NCI-H524 (cell line): ENCODE measurements at places on chromosomes 3 and 15.

DNA sequence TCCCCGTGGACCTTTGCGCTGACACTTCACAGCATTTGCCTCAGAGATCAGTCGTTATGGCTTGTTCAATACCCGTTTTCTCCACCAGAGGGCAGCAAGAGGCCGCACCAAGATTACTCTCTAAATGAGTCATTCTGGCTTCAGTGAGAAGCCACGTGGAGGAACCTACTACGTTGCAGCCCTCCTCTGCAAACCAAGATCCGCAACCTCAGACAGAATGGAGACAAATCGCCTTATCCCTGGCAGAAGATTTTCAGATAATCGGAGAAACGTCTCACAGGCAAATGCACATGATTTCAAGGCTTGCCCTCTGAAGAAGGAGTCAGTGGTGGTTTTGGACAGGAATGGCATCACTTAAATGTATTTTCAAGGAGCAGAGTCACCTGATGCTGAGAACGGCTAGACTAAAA lies 60.5 kb downstream of the GTPBP8 start:
- DNase-seq: peak; percentile 76

DNA sequence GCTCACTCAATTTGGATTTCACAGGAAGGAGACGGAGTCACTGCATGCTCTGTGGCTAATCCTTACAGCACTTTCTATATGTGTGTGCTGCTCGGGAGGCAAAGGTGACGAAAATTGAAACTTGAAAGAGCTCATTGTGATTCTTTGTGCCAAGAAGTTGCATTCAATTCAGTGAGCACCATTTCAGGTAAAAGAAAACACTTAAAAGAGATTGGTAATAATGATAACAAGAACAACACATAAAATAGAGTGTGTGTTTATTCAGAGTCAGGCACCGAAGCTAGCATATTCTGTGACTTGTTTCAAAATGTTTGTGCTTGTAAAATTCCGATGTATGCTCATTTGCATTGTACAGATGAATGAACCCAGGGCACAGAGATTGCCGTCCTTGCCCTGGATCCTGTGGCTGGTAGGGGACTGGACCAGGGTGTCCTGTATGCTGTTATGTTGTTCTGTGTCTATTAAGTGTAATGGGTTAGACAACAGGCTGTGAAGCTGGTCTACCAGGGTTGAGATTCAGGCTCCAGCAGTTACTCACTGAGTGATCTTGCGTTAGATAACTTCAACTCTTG lies 193.3 kb upstream of the PROK2 start:
- no peak for DNase-seq

GRCh38 chr3:131669600-131669999 lies 166.8 kb upstream of the MRPL3 start:
- DNase-seq: no peak

GRCh38 chr3:146640955-146641867 lies 36.1 kb upstream of the PLSCR5 start:
- DNase-seq: peak; percentile 75

DNA sequence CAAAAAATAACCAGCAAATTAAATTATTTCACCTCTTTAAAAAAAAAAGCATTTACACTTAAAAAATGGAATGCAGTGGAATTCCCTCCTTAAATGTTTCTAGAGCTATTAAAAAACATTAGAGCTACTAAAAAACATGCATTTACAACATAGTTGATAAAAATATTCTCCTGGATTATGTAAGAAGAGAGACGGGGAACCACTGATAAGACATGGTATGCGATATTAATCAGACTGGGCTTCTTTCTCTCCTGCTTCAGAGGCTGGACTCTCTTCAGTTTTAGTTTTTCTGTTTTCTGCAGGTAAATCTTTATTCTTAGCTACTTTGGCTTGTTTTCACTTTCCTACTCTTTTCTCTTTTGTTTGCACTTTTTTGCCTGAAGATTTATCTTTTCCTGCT lies 40.4 kb upstream of the WDR49 start:
- DNase-seq: no peak

- DNase-seq: no peak
Observed at GRCh38 chr3:195746751-195747150, 26.0 kb downstream of the MUC20 start.

GRCh38 chr3:17798000-17798399 lies 55.6 kb upstream of the TBC1D5 start:
- no peak for DNase-seq

GRCh38 chr3:197522183-197522715 lies 33.5 kb downstream of the BDH1 start:
- DNase-seq: no peak

GRCh38 chr3:84601303-84601702 lies 357.5 kb upstream of the CADM2 start:
- peak; percentile 76 for DNase-seq

GRCh38 chr3:69320871-69321271 lies 65.0 kb downstream of the FRMD4B start:
- DNase-seq: peak; percentile 19

GRCh38 chr3:23172059-23172458 lies 31.1 kb upstream of the UBE2E2 start:
- no peak for DNase-seq

DNA sequence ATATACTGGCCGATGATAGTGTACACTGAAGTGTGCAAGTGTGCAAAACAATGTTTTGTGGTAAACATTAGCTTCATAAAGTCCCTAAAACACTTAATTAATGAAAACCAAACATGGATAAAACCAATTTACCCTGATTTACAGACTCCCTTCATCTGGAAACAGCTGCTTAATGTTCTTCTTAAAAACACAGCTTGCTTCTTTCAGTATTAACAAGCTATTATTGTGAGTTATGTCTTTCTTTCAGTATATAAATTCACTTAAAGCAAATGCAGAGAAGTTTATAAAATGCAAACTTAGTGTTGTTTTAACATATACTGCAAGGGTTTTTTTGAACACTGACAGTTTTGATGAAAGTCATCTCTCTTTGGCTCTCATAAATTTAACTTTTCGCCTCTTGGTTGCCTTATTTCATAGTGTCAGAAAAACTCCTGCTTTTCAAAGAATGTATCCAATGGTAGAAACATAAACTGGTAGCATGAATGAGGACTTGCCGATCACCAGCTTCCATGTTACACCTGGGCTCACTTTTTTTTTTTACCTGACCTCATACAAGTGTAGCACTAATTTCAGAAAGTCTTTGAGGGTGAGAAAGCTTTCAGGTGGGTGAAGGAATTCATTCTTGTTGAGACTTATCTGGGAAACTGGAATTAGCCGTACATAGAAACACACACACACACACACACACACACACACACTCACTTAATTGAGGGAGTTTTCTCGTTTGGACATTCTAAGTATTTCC lies 532.2 kb downstream of the ROBO2 start:
- DNase-seq: no peak

GRCh38 chr3:134020135-134020680 lies 9.5 kb downstream of the SLCO2A1 start:
- no peak for DNase-seq

DNA sequence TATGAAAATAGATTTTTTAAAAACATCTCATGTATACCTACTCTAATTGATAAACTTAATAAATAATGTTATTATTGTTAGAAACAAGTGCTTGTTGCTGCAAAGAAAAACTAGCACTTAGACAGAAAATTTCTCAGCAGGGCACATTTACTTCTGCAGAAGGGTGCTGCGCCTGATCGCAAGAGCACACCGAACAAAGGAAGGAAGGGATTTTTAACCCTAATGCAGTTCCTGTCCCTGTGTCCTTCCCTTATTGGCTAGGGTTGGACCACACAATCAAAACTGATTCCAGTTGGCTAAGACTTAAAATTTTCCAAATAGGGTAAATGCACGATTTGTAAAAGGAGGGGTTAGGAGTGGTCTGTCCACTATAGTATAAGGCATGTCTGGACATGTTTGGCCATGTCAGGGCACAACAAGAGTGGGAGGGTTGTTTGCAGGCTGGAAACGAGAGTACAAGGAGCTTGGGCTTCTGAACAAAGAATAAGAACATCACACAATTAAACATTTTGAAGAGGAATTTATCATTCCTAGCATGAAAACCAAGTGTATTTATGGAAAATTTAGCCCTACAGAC lies 4.7 kb downstream of the DTWD1 start:
- DNase-seq: no peak

GRCh38 chr3:74532446-74532845 lies 82.0 kb downstream of the CNTN3 start:
- DNase-seq: no peak

- no peak for DNase-seq
Observed at GRCh38 chr3:132457286-132457685, 40.0 kb downstream of the DNAJC13 start.

DNA sequence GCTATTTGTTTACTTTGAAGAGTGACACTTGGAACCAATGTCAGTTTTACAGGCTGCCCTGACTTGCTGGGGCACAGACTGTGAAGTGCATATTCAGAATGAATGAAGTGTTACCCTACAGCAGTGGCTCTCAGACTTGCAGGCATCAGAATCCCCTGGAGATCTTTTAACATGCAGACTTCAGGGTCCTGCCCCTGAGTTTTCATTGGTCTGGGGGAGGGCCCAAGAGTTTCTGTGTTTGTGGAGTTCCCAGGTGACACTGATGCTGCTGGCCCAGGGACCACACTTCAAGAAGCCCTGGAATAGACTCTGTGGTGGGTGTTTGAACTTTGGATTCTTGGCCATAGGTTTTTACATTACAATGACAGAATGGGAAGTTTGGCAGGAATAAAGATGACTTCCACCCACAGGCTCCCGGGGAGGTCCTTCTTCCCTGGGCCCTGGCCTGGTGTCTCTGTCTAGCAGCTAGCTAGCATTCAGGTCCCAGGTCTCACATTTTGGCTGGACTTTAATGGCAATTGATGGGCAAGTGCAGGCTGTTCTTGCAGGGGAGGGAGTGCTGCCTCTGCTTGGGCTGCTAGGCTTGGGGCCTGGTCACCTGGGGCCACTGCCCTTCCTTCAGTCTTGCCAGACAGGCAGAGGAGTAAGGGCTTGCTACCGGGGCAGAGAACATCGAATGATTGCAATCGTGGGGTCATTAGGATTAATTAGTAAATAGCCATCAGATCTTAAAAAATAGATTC lies 149.0 kb downstream of the APBA2 start:
- DNase-seq: no peak

DNA sequence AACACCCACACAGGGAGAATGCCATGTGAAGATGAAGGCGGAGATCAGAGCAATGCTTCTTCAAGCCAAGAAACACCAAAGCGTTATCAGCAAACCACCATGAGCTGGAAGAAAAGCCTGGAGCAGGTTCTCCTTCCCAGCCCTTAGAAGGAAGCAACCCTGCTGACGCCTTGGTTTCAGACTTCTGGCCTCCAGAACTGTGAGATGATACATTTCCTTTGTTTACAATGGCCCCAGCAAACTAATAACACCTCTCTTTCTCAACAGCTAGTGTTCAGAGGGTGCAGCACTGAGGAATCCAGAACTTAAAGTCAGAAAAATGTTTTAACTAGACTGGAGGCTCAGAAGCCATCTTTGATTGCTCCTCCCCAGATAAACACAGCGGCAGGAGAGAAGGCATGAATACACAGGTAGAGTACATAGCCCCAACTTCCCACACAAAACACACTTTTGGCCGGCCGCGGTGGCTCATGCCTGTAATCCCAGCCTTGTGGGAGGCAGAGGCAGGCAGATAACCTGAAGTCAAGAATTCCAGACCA lies 132.4 kb upstream of the LPP start:
- DNase-seq: no peak

DNA sequence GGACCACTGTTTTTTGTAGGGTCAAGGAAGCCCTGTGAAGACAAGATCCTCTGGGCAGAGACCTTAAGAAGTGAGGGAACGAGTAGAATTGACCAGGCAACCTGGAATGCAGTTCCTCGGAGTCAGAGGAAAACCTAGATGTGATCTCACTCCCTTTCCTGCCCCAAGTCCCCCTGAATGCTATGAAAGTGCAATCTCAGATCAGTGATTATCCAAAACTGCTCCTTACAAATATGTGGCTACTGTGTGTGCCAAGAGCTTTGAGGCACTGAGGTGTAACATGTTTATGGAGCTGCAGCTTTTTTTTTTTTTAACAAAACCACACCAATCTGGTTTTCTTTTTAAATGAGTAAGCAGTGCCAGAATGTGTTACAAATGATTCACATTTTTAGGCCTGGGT lies 35.8 kb downstream of the THSD4 start:
- no peak for DNase-seq

DNA sequence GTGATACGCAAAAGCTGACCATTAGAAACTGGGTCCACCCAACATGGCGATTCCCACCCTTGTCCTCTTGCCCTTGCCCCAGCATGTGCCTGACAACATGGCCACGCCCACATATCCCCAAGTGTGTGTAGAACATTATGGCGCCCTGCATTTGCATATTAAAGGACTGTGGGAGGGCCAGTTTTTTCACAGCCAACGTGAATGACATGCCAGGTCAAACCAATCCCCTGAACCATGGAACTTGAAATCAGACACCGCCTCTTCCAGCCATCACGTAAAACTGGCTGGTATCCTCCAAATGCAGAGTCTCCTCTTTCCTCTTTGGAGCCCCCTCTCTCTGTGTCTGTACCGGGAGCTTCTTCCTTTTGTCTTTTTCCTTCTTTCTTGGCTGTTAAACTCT lies 156.7 kb upstream of the EPHA6 start:
- DNase-seq: no peak

- no peak for DNase-seq
Observed at GRCh38 chr15:67185621-67186225, 68.7 kb downstream of the AAGAB start.

GRCh38 chr3:25648925-25649830 lies 15.5 kb downstream of the TOP2B start:
- no peak for DNase-seq

- DNase-seq: no peak
Observed at GRCh38 chr3:37494216-37494615, 319.8 kb upstream of the LRRFIP2 start.

DNA sequence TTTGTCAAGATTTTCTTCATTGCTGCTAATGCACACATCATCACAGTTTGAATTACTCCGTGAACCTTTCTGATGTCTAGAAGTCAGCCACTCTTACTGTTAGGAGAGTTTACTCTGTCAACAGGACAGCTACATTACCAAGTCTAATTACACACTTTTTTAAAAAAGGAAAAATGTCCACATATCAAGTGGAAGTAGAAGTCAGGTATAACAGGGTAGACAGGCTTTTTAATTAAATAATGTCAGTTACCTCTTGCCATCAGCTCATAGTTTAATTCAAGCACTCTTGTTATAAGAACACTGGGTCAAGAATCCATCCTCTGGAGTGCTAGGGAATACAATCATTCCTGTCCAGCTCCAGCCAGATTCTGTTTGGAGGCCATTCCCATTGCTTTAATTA lies 232.8 kb downstream of the TAFA4 start:
- no peak for DNase-seq

DNA sequence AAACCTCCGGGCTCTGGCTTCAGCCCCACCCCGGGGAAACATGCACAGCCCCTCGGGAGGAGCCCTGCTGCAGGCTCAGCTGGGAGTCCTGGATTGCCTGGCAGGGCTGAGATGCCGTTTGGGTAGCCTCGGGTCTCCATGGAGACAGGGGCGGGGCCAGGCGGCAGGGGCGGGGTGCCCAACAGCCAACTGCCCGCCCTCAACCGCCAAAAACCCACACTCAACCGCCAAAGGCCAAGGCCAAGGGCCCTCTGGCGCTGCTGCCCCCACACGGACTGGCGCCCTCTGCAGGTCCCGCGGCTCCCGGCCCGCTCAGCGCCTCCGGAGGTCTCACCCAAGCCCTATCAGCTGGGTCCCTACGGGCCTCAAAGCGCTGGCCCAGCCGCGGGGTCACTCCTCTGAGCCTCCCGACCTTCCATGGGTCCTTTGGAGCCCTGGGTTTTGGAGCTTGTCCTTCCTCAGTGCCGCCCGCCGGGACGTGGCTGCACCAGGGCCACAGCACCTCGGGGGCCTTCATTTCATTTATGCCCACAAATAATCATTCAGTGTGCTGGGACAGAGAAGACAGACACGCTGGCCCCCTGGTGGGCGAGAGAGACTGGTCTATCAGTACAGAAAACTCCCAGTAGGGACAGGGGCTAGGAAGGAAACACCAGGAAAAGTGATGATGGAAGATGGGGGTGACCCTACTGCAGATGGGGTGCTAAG lies 33.5 kb upstream of the ACAD9 start:
- DNase-seq: peak; percentile 91
